ENCODE measurements at places on chromosomes 2 and 18.

DNA sequence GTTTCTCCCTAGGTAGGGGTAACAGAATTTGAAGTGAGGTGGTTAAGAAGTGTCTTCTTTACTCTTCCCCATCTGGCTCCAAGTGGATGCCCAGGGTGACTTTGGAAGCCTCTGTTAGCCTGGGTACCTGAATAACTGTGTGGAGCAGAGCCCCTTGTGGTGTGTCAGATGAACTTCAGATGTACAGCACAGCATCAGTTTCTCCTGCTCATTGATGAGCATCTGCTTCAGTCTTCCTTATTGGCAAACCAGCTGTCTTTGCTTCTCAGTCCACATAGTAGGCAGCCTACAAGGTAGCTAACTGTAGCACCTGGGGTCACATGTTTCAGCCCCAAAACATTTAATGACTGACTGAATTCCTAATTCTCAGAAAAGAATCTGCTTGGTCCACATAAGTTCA lies 56.2 kb upstream of the ATP8B1 start:
- DNase-seq = no peak

GRCh38 chr18:23356915-23357601 lies 96.0 kb upstream of the RIOK3 start:
- DNase-seq = no peak

GRCh38 chr2:200679535-200679934 lies 93.7 kb downstream of the AOX1 start:
- DNase-seq = no peak

- DNase-seq = no peak
Observed at GRCh38 chr2:185970148-185970852, 231.7 kb downstream of the FSIP2 start.

DNA sequence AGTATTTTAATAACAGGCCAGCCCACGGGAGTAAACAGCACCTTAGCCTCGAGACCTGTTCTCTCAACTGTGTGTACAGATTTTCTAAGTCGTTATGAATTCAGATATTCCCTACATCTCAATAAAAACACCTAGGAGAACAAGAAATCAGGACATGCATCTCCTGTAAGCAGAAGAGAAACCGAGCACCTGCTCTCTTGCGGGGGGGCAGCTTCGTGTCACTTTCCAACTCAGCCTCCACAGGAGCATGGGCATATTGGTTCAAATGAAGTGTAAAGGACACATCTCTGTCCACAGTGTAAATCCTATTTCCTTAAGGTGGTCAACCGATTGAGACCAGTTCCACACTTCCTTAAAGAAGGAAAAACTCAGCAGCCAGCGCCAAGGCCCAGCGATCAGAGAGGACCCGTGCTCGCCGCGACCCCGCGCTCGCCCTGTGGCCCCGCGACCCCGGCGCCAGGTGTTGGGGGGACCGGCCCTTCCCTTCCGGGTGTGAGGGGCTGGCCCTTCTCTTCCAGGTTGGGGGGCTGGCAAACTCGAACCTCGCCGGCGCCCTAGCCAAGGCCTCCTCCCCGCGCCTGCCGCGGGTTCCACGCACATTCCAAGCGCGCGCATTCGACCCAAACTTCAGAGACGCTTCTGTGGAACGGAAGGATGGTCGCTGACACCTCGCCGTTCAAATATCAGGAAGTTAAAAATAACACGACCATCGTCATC lies 652 bp downstream of the SH3YL1 start:
- DNase-seq = no peak

DNA sequence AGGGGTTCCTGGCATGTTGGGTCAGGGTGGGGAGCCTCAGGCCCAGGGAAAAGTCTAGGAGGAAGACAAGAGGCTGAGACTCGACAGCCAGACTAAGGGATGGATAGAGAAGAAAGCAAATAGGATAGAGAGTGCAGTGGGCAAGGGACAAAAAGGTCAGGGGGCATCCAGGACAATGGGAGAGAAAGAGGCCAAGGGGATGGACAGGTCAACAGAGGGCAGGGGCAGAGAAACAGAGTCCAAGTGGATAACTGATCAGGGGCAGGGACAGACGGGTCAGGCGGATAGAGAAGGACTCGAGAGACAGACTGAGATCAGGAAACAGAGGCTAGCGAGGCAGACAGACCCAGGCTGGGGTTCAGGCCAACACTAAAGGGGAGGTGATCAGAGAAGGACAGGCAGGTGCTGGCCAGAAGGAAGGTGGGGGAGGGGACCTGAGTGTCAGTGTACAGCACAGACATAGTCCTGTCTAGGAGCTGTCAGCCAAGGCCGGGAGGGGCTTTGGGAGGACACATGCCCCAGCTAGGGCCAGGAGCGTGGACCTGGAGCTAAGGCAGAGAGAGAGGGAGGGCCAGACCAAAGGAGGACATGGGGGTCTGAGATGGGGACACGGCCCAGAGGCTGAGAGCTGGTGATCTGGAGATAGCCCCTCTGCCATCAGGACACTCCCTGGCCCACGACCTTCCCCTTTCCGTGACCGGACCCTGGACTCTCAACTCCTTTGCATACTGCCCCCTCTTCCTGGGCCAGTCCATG lies 12.2 kb downstream of the ASIC4 start:
- DNase-seq = no peak

DNA sequence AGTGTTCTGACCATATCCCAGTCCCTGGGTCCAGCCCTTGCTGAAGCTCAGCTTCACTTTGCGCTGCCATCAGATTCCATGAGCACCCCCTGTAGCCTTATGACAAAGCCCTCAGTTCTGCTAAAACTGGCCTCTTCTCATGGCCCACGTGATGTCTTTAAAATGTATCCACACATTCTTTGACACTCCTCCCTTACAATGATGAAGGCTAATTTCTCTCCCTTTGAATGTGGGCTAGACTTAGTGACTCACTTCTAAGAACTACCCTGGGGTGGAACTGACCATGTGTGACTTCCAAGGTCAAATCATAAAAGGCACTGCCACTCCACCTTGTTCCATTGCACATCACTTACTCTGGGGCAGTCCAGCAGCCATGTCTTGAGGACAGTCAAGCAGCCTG lies 45.4 kb upstream of the GORASP2 start:
- DNase-seq = no peak

DNA sequence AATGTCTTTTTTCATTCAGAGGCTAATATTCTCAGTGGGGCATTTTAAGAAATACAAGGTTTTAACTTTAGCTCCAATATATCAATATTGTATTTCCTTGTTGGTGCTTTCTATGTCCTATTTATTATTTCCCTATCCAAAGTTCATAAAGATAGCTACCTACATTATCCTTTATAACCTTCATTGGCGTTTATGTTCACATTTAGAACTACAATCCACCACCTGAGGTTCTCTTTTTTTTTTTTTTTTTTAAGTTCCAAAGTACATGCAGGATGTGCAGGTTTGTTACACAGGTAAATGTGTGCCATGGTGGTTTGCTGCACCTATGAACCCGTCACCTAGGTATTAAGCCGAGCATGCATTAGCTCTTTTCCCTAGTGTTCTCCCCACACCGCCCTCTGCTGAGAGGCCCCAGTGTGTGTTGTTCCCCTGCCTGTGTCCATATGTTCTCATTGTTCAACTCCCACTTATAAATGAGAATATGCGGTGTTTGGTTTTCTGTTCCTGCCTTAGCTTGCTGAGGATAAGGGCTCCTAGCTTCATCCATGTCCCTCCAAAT lies 694.6 kb downstream of the SUCLG1 start:
- DNase-seq = no peak

DNA sequence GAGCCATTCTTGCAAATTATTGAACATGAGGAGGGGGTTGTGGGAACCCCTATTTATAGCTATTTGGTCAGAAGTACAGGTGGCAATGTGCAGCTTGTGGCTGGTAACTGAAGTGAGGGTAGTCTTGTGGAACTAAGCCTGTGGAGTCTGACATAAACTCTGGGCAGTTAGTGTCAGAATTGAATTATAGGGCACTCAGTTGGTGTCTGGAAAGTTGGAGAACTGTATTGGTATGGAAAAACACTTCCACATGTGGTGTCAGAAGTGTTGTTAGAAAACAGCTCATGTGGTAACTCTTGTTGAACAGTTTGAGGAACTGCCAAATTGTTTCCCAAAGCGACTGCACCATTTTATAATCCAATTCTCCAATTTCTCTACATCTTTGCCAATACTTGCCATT lies 7.5 kb downstream of the RALBP1 start:
- no peak for DNase-seq

DNA sequence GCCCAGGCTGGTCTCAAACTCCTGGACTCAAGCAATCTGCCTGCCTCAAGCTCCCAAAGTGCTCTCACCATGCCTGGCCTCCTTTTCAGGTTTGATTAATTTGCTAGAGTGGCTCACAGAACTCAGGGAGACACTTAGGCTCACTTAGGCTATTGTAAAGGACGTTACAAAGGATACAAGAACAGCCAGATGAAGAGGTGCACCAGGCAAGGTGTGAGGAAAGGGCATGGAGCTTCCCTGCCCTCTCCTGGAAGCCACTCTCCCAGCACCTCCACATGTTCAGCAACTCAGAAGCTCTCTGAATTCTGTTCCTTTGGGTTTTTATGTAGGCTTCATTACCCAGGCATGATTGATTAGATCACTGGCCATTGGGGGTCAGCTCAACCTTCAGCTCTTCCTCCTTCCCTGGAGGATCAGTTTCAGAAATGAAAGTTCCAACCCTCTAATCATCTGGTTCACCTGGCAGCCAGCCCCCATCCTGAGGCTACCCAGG lies 78.7 kb upstream of the RGPD5 start:
- no peak for DNase-seq

GRCh38 chr2:46562451-46562840 lies 83.1 kb downstream of the TMEM247 start:
- DNase-seq = no peak

DNA sequence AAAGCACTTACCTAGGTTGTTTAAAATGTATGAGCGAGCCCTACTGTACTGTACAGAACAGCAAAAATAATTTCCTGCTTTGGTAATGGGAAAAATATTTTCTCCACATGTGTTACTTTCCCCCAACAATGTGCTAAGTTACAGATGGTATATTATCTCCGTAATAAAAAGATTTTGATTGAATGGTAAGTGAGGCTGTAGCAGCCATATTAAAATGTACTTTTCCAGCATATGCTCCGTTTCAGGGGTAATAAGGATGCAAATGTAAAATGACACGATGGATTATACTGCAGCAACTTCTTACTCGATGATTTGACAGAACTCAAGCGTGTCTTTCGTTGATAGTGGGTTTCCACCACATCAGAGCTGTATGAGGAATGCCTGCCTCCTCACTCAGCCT lies 50.5 kb downstream of the OSBPL6 start:
- no peak for DNase-seq

DNA sequence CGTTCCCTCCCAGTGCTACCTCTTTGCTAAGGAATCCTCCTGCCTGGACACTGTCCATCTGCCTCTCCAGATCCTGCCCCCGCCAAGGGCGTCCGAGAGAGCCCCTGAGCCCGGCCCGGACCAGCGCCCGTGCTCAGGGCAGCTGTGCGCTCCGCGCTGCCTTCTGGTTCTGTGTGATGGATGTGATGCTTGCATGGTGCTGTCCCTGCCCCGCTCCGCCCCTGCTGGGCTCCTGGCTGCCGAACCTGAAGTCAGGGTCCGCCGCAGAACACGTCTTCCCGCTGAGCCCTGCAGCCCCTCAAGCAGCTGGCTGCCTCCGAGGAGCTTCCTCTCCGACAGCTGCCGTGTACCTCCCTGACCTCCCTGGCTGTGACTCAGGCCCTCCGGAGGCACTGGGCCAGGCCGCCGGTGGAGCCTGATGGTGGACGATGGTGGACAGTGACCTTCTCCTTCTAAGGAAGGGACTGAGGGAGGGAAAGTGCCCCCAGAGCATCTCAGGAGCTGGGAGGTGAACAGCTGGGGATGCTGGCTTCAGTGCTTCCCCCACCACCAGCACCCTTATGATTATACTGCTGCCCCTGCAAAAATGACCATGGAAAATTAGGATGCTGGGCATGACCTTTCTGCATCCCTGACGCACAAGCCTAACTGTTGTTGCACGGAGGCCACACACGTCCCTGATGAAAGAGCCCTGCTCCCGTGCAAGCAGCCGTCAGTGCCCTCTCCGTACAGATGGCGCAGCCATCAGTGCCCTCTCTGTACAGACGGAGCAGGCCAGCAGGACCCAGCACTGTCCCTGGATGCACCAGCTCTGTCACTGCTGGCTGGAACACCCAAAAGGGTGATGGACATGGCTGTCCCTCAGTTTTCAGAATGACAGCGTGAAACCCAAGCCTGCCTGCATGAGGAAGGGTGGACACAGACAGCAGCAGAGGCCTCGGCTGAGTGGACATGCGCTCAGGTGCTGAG lies 99.3 kb downstream of the TPO start:
- DNase-seq = no peak

DNA sequence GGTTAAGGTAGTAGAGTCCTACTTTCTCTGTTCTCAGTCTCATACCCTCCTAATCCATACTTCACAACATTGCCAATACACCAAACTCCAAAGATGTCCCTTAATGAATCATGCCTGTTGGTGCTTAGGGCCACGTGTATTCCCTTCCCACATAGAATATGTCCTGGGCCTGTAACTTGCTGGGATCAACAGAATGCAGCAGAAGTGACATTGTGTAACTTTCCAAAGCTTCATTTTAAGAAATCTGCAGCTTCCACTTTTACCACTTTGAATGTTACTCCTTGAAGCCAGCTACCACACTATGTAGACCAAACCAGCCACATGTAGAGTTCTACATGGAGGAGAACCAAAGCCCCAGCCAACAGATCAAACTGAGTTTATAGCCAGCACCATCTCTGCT lies 58.5 kb upstream of the ARHGAP15 start:
- DNase-seq = no peak

DNA sequence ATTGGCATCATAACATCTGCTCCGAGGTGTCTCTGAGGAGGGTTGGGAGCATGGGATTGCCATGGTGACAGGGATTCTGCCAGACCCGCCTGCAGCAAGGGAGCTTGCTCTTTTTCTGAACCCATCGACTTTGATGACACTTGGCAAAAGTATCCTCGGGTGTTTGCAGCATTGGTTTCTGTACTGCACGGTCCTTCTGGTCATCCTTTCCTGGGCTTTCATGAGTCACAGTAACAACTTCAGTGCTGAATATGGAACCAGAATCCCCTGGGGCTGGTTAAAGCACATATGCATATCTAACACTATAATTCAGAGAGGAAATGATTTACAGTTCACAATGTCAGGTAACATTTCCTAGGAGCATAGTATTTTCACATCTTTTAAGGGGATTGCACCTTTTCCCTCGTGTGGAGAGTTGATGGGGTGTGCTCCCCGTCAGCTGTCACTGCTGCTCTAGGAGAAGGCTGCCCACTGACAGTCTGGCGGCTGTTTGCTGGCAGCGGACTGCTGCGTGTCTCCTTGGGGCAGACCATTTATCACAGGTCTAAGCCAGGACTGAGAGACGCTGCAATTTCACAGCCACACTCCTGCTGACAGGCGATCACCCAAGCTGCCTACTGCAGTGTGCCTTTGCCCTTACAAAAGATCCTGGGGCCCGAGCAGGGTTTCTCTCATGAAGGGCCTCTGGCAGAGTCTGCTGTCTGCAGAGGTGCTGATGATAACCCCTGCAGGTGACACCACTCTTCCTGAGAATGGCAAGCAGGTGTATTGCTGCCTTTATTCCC lies 425.3 kb downstream of the THSD7B start:
- no peak for DNase-seq

GRCh38 chr2:187654535-187654934 lies 100.3 kb upstream of the TFPI start:
- peak; percentile 54 for DNase-seq

Measured in NCI-H1105 (cell line).